ENCODE measurements at places on chromosomes 12 and 14. TPM values are rescaled to one million over a fixed set of nuclear protein-coding genes. Genes with fewer than 3 reads are reported as not detected.

DNA sequence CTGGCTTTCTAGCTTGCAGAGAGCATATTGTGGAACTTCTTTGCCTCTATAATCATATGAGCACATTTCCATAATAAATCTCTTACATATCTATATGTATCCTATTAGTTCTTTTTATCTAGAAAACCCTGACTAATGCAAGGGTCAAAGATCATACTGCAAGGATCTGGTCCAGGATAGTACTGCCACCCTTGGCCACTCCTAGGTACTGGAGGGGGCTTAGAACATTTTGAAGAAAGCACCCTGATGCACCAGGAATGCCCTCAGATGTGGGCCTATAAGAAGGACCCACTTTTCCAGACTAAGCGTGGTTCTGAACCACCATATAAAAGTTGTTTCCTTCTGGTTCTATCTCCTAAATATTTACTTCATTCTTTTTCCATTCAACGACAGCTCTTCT lies 14.6 kb downstream of the ATXN7L3B start:
- no peak for ATAC-seq

GRCh38 chr12:52605542-52605941 lies 4.3 kb upstream of the KRT72 start:
- no peak for ATAC-seq

PPFIA2 gene
- total RNA-seq = 1.4 TPM

FOXG1 gene
- 0.16 TPM for total RNA-seq

LRFN5 gene
- total RNA-seq = 2.9 TPM

Measured in gastroesophageal sphincter (tissue), 4 donors.